ENCODE measurements at places on chromosomes 3 and 15.

GRCh38 chr15:72147418-72147817 lies 29.2 kb downstream of the SENP8 start:
- no peak for DNase-seq

- no peak for DNase-seq
Measured at GRCh38 chr3:25293736-25294135, 134.3 kb upstream of the RARB start.

GRCh38 chr15:40747685-40748631 lies 7.1 kb downstream of the RMDN3 start:
- no peak for DNase-seq

DNA sequence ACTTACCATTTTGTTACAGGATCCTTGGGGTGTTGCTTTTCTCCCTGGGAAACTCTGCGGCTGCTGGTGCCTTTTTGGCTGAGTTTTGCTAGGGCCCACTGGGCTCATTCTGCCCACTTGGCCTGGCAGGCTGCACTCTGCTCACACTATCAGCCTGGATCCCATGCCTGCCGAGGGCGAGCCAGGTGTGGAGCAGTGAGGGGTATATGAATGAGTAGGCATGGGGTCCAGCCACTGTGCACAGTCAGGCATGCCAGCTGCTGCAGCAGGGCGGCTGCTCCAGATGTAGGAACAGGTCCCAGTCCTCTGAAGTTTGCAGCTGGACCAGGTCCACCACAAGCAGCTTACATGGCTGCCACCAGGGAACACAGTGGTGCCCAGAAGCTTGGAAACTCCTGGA lies 136.4 kb upstream of the CNTN3 start:
- DNase-seq, result no peak

DNA sequence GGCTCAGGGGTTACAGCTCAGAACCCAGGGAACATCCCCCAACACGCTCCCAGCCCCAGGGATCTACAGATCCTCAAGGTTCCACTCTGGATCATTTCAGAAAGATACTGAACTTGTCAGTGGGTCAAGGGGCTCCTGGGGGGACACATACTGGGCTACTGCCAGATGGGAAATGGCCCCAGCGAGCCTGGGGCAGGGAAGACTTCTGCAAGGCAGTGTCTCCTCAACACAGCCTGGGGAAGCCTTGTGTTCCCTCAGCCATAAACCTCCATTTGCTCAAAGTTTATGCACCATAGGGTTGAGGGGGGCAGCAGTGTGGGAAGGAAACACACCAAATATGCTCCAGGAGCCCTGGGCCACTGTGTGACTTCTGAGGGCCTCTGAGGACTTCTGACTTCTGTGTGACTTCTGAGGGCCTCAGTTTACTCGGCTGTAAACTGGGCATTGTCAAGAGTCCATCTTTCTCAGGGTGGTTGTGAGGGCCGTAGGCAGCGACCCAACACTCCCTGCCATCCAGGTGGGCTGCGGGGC lies 58.4 kb downstream of the IQSEC1 start:
- no peak for DNase-seq

DNA sequence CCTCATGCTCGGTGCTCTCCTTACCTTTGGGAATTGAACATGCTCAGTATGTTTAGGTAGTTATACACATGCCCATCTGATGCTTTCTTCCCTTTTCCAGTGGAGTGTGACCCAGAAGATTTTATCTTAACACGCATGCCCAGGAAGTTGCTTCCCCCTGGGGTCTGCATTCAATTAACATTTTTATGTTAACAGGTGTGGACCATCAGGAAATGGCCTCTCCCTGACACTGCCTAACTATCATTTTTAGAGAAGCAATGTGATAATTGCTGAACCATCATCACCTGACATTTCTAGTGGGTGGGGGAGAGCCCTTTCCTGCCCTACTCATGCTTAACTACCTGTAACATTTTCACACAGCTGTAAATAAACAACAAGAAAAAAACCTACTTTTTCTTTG lies 55.1 kb upstream of the TGFBR2 start:
- no peak for DNase-seq

GRCh38 chr3:60771766-60772165 lies 479.5 kb downstream of the FHIT start:
- DNase-seq, result no peak

DNA sequence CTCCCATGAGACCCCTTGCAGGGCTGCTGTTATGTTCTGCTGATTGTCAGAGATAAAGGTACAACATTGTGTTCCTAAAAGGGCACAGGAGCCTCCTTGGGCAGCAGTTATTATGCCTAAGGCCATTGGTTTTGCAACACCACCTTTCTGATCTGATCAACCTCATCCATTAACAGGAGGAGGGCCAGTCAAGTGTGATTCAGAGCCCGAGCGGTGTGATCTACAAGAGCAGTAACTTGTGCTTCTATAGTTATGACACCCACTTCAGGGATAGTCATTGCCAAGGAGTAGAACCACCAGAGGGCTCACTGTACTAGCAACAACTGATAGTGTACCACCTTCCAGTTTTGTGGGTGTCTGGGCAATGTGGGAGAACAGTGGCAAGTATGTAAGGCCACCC lies 1457.9 kb upstream of the CADM2 start:
- DNase-seq, result no peak

- DNase-seq, result no peak
Measured at GRCh38 chr3:72746430-72747411, 101.5 kb downstream of the SHQ1 start.

DNA sequence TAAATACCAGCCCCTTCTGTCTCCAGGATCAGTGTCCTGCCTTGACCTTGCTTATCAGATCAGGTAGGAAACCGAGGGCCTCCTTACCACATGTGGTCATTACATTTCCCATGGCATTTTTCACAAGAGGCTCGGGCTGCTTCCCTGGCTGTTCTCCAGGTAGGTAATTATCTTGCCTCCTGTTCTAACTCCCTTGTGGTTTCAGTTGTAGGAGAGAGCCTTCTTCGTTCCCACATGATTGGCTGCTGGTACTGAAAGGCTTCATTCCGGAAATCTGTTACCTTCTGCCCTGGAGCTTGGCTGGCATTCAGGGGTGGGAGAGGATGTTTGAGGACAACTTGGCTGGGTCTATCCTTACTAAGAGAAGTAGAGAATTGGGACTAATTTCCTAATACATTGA lies 46.8 kb upstream of the RORA start:
- no peak for DNase-seq

DNA sequence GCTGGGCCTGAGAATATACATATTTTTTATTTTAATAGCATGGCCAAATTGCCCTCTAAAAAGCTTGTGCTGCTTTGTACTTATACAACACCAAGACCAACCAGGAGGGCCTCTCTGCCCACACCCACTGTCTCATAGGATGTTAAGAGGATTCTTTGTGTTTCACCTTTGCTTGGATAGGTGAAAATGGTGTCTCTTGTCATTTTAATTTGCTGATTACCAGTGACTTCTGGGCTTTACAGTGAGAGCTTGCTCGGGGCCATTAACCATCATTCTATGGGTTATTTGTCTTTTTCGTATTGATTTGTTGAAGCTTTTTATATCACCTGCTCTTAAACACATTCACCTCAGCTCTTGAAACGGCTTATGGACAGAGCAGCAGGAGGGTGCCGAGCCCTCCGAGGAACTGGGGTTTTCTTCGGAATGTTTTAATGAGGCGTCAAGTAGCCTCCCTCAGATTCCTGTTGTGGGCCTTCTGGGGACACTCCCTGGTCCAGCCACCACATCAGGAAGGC lies 10.5 kb downstream of the PTH1R start:
- no peak for DNase-seq

- DNase-seq, result no peak
Measured at GRCh38 chr15:71545923-71546322, 264.4 kb upstream of the NR2E3 start.

- DNase-seq, result no peak
Measured at GRCh38 chr3:16490062-16490619, 23.4 kb downstream of the RFTN1 start.

- peak; percentile 60 for DNase-seq
Measured at GRCh38 chr3:170220871-170221270, 1.4 kb upstream of the PRKCI start.

DNA sequence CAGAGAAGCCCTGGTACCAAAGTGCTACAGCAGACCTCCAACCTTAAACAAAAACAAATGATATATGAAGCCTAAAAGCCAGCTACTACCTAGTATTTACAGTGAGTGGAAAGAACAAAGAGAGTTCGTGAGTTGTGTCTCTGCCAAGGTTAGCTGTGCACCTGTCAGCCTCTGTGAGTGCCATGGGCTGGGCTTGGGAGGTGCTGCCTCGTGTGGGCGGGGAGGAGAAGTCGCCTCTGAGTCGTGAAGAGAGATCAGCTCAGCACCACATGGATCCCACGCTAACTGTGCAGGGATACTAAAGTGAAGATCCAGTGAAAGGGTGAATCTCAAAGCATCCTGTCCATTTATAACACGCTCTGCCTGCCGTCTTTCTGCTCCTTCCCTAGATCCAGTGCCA lies 101.9 kb downstream of the CHDH start:
- DNase-seq, result no peak

GRCh38 chr3:161371441-161372320 lies at the start of gene SPTSSB:
Gene SPTSSB, minus strand, starts transcription at chr3:161371517. Its CDS starts 25,194 bp downstream, at chr3:161346323.
- DNase-seq, result no peak

- peak; percentile 47 for DNase-seq
Measured at GRCh38 chr3:170346481-170347392, 10.8 kb upstream of the SKIL start.

GRCh38 chr15:78243491-78243941 lies 9.2 kb upstream of the ACSBG1 start:
- DNase-seq, result no peak

DNA sequence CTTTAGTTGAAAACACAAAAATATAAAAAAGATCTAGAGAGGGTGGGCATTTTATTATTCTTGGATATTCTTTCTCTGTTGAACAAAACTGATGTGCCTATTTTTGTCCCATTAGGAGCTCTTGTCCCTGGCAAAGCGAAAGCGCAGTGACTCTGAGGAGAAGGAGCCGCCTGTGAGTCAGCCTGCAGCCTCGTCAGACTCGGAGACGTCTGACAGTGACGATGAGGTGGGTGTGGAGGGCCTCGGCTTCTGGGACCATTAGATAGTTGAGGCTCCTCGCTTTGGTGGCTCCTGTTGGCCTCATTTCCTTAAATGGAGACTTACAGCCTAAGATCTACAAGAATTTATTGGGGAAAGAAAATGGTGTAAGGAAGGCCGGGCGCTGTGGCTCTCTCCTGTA lies 21.3 kb downstream of the RTF1 start:
- DNase-seq, result no peak

- DNase-seq, result no peak
Measured at GRCh38 chr3:172223870-172224269, 184.5 kb downstream of the FNDC3B start.

- DNase-seq, result no peak
Measured at GRCh38 chr3:53842436-53843194, 3.6 kb downstream of the CHDH start.

DNA sequence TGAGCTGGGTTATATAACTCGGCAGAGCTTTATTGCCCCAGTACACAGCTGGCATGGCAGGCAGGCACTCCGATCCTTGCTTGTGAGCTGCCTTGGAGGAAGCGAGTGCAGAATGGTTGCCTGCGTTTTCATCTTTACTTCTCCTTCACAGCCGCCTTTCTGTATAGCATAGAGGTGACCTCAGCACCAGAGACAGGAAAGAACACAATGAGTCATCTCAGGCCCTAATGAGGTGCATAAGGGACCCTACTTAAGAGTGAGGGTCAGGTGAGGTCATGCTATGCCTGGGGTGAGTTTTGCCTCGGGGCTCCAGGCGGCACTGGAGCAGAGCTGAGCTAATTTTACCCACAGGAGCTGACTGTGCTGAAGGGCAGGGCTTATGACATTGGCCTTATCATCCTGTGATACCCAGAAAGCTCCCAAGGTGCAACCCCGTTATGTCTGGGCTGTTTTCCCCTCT lies 43.5 kb downstream of the LPP start:
- DNase-seq, result peak; percentile 63

DNA sequence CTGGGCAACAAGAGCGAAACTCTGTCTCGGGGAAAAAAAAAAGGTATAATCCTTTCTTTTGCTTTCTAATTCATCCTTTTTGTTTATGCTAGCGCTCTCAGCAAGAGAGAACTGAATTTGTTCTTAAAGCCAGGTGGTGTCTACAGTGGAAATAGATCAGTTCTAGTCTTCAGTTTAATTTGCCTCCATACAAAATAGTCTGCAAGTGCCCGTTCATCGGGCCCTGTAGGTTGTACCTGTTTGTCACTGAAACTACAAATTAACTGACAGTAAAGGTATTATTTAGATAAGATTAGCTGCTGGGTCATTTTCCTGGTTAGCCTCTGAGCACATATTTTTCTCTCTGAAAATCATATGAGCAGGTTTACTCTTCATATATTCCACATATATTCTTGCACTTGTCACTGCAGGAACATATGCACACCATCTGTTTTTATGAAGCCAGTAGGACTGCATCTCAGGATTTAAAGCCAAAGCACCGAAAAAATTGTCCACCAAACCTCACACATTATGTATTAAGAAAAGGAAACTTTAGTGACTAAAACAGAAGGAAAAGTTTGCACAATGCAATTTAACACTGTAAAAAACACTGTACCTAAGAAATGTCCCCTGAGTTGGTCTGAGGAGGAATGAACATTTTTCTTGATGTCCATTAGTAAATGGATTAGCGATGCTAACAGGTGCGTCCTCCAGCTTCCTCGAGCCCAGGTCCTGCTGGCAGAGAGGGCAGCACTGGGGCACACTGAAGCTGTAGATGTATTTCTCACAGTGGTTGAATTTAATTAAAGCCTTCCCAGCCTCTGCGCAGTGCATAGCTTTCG lies 437 bp downstream of the MKRN2OS start:
- DNase-seq, result no peak

DNA sequence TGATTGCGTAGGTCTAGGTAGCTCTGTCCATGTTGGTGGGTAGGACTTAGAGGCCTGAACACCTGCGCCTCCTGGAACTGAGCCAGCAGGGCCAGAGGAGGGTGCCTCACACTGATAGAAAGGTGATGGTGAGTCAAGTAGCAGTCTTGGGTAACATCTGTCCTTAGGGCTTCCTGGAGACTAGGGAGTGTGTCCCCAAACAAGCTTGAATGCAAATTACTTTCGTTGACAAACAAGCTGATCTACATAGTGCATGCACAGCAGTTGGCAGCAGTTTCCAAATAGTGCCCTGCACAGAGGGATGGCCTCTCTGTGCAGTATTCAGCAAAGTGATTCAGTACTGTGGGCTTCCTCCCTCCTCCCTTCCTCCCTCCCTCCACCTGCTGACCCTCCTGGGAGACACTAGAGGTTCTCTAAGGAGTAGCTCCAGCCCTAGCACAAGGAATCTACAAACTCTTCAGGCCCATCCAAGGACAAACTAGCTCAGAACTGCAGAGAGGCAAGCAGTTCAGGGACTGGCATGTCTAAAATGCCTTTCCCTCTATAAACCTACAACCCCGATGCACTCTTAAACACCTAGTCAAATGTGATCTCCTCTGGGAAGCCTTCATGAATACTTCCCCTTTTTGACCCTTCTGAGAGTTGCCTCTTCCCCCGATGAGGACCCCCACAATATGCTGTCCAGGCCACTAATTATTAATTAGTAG lies 61.0 kb downstream of the TLE3 start:
- DNase-seq, result no peak

- no peak for DNase-seq
Measured at GRCh38 chr3:40502034-40502433, 3.8 kb upstream of the ZNF620 start.

- no peak for DNase-seq
Measured at GRCh38 chr15:48720646-48721045, 75.1 kb upstream of the FBN1 start.

GRCh38 chr3:192273001-192273696 lies 454.2 kb downstream of the FGF12 start:
- no peak for DNase-seq
